GOT3 (cell line): ENCODE measurements at places on chromosomes 2 and 18.
A peak's percentile ranks its signal among the peaks of the same experiment; 100 is the strongest.

DNA sequence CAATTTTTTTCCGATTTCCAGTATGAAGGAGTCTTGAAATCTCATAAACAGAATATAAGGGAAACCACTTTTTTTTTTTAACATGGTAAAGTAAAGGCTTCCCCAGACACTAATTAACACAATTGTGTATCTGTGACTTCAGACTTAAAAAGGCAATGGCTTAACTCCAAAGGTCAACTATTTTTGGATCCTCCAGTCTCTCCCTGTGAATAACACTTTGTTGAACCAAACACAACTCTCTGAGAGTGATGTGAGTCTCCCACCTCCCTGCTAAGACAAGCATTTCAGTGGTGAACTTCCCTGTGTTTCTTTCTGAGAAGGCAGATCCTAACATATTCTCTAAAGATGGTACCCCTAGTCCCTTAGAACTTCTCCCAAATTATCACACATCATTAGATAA lies 219.6 kb upstream of the RBBP8 start:
- DNase-seq, result no peak

- DNase-seq, result no peak
Measured at GRCh38 chr2:153971250-153971649, 99.5 kb downstream of the GALNT13 start.

DNA sequence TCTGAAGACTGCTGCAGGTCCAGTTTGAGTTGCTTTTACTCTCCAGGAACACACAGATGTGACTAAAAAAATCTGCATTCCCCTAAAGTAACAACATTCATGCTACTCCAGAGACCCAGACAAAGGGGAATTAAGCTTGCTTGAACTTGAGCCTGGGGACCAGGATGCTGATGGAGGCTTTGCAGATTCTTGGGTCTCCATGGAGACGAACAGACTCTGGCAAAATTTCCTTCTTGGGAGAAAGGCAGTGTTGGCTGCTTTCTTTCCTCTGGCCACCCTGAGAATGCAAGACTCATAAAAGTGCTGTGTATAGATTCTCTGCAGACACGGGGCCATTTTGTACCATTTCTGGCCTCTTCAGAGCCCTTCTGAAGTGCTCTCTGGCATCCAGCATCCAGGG lies 112.0 kb downstream of the ACTR3 start:
- DNase-seq, result no peak

- DNase-seq, result no peak
Measured at GRCh38 chr2:43218702-43219382, 7.6 kb downstream of the ZFP36L2 start.

- no peak for DNase-seq
Measured at GRCh38 chr2:140311905-140312304, 1531.7 kb upstream of the NXPH2 start.

DNA sequence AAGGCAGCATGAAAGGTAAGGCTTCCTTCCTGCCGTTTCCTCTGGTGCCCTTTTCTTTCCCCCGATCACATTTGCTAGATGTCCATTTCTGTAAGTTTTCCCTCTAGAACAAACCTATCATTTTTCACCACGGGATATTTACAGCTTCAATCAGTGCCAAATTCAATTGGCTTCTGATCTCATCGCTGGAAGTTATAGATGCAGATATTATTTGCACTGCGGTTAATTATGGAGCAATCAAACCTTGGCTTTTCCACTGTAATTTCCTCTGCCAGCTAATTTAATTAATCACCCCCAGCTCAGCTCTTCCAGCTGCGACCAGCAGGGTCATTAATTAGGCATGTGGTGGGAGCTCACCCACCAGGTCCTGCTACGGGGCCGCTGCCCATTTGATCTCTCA lies 86.1 kb downstream of the GBX2 start:
- DNase-seq, result no peak

DNA sequence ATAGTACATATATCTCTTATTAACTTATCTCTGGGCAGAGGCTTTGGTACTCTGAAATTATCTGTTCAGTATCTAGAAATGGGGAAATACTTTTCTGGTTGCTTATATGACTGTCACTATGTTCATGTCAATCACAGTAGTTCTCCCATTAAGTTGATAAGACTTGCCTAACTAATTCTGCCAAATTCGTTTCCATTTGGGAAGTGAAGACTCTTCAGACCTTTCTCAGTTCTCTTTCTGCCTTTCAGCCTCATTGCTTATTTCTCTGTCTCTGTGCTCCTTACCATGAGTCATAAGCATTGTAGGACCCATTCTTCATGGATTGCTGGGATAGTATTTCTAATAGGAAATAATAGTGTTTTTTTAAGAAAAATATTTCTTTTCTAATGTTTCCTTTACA lies 113.5 kb downstream of the PHLPP1 start:
- no peak for DNase-seq

- no peak for DNase-seq
Measured at GRCh38 chr2:224986477-224986876, 55.8 kb downstream of the DOCK10 start.

DNA sequence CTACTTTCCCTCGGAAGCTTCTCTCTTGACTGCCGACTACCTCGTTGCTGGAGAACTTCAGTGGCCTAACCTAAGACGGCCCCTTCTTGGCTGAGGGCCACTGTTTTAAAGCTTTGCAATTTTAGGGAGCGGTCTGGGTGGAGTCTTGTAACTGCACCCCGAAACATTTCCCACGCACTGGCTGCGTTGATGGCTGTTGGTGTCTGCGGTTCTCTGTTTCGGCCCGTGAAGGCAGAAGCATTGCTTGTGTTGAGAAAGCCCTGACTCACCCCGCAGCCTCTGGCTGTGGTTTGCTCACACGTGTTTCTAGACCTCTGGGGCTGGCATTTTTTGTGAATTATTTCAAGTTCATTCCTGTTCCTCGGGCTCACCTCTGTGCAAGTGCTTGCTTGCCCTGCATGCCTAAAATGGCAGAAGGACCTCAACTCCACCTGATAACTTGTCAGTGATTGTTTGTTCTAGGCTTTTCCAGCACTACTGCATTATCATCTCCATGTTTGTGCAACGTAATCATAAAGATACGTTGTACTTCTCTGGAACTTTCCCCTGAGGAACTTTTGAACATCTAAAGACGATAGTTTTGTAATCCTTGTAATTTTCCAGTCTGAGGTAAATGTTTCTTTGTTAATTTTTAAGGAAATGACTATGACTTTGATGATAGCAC lies 94.2 kb upstream of the DLX2 start:
- peak; percentile 3 for DNase-seq

DNA sequence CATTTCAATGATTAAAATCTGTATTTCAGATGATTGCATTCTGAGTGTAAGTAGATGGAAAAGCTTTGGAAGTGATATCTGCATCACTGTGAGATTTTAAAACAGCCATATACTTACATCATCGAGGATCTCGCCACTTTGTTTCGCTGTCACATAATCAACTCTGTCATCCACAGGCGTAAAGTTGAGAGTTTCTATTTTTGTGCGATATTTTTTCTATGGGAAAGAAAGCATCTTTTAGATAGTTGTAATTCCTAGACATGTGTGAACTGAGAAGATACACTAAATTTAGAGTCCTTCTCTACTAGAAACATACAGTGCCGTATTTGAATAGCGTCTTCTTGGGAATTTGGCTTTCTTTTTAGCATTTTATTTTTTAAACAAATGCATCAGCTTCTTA lies 158.8 kb downstream of the RIF1 start:
- DNase-seq, result no peak

GRCh38 chr18:34794348-34794747 lies 84.2 kb downstream of the DTNA start:
- no peak for DNase-seq

DNA sequence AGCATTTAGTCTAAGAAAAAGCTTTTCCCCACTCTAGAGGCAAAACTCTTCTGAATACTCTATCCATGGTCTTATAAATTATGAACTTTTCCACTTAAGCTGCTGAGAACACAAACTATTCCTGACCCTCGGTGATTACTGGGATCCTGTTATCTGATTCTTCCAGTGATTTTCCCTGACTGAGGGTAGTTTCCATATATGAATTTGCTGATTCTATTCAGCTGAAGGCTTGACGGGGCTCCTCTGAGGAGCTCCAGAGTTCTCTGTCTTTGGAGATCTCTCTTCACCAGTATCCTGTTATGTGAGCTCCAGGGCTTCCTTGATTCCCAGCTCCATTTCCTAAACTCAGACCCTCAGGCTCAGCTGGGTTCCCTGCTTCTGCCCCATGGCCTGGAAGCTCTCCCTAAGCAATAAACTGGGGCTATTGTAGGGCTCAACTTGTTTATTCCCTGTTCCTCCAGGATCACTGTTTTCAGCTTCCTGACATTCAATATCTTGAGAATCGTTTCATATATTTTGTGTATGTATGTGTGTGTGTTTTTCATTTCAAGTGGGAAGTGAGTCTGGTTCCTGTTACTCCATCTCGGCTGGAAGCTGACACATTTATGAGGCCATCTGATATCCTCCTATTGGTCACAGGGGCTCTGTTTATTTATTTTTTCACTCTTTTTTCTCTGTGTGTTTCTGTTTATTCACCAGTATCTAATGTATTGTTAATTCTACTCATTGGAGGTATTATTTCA lies 78.2 kb downstream of the ARHGAP28 start:
- no peak for DNase-seq

GRCh38 chr2:64643838-64644457 lies 9.8 kb downstream of the SERTAD2 start:
- DNase-seq, result no peak

- no peak for DNase-seq
Measured at GRCh38 chr2:9158786-9159779, 47.5 kb upstream of the ASAP2 start.

- no peak for DNase-seq
Measured at GRCh38 chr2:37975808-37976207, 50.7 kb downstream of the RMDN2 start.

DNA sequence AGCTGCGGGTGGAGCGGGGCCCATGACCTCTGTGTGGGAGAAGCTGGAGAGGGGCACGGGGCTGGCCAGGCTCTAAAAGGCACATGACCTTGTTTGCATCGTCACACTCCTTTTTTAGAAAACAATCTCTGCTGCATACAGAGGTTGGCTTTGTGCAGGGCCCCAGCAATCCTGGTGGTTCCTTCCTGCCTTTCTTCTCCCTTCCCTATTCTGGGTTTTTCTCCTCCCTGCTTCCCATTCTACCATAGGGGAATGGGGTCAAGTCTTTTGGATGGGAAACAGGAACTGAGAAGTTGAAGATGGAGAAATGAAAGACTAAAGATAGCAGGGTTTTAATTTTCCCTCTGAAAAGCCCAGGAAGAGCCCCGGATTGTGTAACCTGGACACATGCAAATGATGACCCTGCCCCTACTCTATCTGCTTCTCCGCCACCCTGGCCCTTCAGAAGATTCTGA lies 53.9 kb downstream of the ASAP2 start:
- DNase-seq, result no peak

DNA sequence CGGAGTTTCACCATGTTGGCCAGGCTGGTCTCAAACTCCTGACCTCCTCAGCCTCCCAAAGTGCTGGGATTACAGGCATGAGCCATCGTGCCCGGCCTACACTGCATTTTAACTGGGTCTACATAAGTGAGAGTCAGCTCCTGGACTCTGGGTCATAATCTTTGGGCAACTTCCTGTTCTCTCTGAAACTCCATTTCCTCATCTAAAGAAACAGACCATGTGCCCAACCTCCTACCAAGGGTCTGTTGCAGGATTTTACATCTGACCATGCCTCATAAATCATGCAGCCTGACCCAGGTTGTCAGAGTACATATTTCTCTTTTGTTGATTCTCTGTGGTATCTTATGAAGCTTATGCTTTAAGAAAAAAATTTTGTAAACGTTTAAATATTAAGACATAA lies 280.4 kb downstream of the ALPK2 start:
- DNase-seq, result no peak

DNA sequence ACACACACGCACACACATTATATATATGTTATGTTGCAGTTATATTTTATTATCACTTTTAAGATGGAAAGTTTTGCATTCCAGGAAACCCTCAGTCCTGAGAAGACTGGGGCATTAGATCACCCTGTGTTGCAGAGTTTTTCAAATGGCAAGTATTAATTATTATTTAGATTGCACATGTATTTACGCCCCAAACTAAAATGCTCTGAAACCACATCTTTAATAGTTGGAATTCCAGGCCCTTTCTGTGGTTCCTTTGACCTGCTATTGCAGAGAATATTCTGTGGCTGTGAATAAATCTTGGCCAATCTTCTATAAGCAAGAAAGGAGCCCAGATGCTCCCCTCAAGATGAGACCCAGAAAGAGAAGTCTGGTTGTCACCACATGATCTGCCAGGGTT lies 427.0 kb upstream of the TNP1 start:
- DNase-seq, result no peak

DNA sequence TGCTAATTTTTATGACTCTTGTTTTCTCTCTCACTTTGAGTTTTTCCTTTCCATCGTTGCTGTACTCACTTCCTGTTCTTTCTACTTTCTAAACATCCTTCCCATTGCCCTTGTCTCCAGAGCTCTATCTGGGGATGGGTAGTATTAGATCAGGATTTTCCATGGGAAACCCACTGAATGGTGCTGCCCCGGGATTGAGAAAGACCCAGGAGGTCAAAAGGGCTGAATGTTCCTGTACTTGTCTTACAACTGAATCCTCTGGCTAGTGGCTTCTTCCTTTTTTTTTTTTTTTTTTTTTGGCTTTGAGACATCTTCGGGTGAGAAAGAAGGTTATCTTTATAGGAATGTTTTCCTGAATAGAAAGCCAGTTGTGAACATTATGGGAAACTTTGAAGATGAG lies 364.8 kb upstream of the SLC14A2 start:
- DNase-seq, result no peak

DNA sequence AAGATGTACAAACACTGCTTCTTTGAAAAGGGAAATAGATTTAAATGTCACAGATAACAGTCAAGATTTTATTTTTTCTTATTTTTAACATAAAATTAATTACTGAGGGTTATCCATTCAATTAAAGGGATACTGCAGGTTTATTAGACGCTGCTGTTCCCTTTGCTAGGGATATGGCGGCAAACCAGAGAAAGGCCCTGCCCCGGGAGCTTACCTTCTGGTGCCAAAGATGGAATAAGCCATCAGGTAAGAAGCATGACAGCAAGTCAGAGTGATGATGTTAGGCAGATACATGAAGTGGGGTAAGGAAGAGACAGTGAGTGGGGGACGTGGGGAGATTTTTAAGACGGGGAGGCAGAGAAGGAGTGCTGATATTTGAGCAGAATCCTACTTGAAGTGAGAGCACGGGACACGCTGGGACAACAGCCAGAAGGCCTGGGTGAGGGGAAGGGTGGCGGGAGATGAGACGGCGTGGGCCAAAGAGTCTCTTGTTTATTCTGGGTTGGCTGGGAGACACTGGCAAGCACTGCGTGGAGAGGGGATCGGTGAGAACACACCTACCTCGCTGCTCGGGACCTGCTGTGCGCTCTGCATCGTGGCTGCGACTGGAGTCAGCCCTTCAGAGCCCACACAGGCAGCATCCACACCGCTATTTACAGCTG lies 250.5 kb upstream of the TMEM200C start:
- DNase-seq, result no peak
